NCI-H510A treated with DMSO at 0.1 percent for 48 hours (cell line): ENCODE measurements at places on chromosomes 1 and 21.

DNA sequence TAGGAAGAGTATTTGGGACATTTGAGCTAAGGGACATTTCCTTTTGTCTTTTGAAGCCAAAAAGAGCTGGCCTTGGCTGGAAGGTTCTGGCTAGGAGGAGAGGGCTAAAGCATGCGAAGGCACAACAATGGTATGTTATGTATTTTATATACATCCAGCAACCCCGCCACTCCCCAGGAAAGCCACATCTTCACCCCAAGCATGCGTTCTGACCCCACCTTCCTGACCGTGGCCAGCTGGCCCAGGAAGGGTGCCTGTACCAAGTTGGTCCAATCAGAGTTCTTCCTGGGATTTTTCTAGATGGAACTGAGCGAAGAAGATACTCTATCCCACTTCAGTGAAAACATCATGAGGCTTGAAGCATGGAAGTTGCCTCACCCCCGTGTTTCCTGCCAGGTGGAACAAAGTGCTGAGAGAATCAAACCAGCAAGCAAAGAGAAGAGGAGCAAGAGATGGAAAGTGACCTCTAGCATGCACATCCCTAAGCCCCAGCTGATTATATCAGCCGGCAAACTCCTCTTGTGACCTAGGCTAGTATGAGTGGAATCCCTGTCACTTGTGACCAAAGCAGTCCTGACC lies 82.7 kb downstream of the BCAR3 start:
- peak; percentile 42 for DNase-seq

DNA sequence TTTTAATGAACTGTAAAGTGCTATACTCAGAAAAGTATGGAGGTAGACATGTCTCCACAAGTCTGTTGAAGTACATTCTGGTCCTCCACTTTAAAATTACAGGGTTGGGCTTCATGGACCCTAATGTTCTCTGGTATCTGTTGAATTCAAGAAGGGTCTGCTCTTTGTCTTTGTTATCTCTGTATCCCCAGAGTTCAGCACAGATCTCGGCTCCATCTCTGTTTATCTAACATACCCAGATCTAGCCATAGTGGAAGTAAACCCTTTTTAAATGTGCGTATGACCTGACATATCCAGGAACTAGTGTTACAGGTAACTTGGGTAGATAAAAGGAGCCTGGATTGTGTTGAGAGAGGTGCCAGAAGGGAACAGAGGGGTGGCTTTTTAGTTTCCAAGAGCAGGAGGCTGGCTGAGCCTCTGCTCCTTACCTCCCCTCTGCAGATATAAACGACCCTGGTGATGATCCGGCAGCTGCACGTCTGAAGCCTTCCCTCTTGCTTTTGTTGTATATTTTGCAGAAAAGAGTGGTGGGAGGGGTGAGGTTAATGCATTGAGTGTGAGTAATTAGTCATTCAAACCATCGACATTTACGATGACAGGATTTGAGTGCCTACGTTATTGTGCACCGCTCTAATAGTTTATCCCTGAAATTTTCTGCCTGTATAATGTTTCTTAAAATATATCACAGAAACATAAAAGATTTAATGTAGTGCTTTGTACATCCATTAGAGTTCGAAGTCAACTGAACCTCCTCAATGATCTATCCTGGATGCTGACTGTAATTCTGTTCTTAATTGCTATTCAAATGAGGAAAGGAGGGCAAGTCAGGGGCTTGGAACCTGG lies 30.8 kb downstream of the ELAVL4 start:
- DNase-seq = peak; percentile 47

- DNase-seq = no peak
Measured at GRCh38 chr1:217911908-217912307, 280.8 kb downstream of the SPATA17 start.

DNA sequence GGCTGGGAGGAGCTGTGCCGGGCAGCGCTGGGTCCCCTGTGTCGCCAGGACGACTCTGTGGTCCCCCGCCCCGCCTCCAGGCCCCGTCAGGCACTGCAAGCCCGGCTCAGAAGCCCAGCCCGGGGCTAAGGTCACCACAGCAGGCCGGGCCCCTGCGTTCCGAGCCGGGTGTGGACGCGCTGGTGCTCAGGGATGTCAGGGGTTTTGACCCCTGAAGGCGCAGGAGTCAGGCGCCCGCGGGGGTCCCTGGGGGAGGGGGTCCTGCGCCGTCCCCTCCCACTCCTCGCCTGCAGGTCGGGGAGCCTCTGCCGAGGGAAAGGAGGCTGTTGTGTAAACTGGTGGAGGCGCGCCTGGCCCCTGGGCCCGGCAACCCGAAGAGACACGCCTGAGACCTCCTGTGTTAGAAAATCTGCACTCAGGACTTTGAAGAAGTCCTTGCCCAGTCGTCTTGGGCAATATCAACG lies 23.7 kb upstream of the TMEM54 start:
- DNase-seq = no peak

- DNase-seq = no peak
Measured at GRCh38 chr1:30798389-30799232, 41.0 kb upstream of the LAPTM5 start.

GRCh38 chr1:111639602-111640198 lies 20.1 kb downstream of the RAP1A start:
- no peak for DNase-seq

DNA sequence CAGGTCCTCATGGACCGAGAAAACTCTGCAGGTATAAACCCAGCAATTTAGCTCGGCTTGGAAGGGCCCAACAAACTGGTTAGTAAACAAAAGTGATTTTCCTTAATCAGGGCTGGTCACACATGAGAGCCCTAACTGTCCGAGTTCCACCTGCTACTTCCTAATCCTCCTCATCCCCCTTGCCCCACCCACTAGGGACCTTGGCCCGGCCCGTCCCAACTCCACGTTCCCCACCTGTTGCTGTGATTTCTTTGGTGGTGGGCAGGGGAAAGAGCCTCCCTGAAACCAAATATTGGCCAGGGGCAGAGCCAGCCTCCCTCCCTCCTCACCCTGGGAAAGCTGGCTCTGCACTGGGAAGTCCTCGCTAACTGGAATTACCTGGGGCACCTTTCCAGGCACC lies 304.2 kb upstream of the PROX1 start:
- no peak for DNase-seq

DNA sequence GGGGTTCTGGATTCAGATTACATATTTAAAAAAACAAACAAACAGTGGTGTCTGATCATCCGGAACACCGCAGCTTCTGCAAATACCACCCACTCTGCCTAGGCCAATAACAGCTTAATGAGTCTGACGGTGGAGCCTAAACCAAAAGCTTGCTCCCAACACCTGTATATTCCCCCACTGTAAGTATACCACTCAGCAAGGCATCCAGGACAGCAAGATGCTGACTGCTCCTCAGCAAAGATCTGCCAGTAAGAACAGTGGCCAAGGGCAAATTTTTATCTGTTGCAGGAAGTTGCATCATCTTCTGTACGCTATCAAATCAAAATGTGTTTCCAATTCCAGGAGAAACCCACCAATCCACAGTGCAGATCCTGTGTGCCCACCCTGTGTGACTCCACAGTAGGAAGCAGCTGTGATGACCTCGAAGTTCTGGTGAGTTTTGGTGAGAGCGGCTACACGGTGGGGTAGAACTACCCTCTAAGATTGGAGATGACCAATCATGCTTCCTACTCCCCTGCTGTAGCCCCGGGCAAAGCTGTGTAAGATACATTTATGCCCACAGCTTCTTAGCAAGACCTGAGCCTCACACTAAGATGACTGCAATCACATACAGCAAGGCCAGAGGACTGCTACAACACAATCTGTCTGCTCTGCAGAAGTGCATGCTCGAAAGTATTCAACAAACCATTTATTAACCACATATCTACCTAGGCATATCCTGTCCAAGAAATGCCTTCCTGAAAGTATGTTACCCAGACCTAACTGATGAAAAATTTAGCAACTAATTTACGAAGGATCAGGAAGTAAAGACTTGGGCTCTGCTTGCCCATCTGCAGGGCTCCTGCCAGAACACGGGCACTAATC lies 30.5 kb downstream of the SIPA1L2 start:
- peak; percentile 78 for DNase-seq

DNA sequence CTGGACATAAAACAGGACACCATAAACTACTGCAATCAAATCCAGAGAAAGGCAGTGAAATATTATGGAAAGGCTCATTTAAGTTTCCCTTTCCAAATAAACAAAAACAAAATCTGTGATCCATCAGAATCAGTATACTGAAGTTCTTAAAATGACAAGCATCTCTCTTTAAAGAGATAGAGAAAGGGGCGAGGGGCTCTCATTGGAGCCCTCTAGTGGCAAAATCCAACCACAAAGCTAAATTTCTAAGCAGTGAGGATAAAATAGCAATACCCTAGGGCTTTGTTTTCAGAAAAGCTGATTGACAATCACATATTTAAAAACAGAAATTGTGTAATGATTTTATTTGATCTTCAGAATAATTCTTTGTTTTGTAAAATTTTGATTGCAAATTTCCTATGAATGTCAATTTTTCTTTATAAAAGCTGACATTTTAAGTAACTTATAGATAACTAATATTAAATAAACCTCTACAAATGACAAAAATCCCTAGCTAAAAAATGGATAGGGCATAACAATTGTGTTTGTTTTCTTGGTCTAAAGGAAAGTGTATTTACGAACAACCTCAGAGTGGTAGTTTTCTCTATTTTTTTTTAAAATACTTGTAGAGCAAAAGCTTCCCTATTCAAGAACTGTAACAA lies 138.2 kb downstream of the COL24A1 start:
- DNase-seq = peak; percentile 80

DNA sequence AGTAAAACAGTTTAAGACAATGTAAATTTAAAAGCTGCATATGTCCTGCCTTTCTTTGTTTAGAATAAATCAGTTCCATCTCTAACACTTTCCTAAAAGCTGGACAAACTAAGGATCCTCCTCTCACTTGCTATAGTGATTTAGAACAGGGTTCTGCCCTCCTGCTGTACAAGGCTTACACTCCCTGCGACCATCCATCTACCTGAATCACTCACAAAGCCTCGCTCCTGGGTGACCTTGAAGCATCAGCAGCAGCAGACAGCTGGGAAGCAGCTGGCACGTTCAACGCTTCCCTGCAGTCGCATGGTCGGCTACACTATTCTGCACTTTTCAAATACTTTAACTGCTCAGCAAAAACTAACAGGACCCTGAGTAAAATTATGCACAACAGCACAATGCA lies 128.0 kb downstream of the NTPCR start:
- no peak for DNase-seq

GRCh38 chr1:237139732-237140131 lies 97.7 kb downstream of the RYR2 start:
- DNase-seq = no peak

- DNase-seq = no peak
Measured at GRCh38 chr21:45145146-45145545, 70.8 kb downstream of the ADARB1 start.

- DNase-seq = peak; percentile 85
Measured at GRCh38 chr1:5108740-5109139, 454.3 kb downstream of the AJAP1 start.

- DNase-seq = no peak
Measured at GRCh38 chr1:32639489-32640075, 10.8 kb downstream of the ZBTB8OS start.
